Stimulated activated CD4-positive, alpha-beta T cell treated with anti-CD3 and anti-CD28 coated beads, Interleukin-15, amount 100 ng/mL, for 1 hour (primary cell): ENCODE measurements at places on chromosomes 5 and 9.

DNA sequence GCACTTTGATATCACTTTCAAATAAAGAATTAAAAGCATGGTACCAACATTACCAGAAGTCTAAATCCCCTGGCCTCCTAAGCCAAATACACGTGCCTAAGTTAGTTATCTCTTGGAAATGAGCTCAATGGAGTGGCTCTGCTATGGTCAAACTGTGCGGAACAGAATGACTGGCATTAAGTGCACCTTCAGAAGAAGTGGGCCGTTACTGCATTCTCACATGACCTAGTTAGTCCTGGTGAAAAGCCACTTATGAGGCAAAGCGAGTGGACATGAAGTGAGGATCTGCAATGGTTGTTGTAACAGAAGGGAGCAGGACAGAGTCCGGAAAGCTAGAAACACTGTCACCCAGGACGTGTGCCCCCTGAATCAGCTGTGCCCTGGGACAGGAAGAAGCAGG lies 633.1 kb downstream of the IRX1 start:
- DNase-seq: no peak

GRCh38 chr5:77952636-77953212 lies 176.6 kb upstream of the TBCA start:
- no peak for DNase-seq

GRCh38 chr9:81607593-81608288 lies 81.6 kb downstream of the TLE1 start:
- DNase-seq: no peak

GRCh38 chr9:12274577-12274976 lies 418.6 kb upstream of the TYRP1 start:
- DNase-seq: no peak

GRCh38 chr9:24614070-24614469 lies 68.4 kb upstream of the IZUMO3 start:
- DNase-seq: no peak

DNA sequence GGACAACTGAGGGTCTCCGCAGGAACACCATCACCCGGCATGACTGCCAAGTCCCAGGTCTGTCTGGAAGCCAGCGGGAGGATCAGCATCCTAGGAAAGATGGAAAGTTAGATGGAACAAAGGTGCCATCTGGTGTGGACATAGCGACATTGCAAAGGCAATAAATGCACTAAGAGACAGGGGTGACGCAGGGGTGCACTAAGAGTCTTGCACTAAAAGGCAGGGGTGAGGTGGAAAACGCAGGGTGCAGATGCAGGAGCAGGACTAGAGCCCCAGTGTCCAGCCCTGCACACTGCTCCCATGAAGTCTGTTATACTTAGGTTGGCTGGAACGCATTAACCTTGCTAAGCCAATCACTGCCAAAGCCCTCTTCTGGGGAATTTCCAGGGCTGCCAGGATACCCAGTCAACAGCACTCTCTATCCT lies 15.5 kb downstream of the ATOX1 start:
- no peak for DNase-seq

- DNase-seq: no peak
Observed at GRCh38 chr5:149036168-149036567, 26.7 kb downstream of the SH3TC2 start.

GRCh38 chr5:147804334-147804733 lies 21.8 kb upstream of the JAKMIP2 start:
- no peak for DNase-seq

DNA sequence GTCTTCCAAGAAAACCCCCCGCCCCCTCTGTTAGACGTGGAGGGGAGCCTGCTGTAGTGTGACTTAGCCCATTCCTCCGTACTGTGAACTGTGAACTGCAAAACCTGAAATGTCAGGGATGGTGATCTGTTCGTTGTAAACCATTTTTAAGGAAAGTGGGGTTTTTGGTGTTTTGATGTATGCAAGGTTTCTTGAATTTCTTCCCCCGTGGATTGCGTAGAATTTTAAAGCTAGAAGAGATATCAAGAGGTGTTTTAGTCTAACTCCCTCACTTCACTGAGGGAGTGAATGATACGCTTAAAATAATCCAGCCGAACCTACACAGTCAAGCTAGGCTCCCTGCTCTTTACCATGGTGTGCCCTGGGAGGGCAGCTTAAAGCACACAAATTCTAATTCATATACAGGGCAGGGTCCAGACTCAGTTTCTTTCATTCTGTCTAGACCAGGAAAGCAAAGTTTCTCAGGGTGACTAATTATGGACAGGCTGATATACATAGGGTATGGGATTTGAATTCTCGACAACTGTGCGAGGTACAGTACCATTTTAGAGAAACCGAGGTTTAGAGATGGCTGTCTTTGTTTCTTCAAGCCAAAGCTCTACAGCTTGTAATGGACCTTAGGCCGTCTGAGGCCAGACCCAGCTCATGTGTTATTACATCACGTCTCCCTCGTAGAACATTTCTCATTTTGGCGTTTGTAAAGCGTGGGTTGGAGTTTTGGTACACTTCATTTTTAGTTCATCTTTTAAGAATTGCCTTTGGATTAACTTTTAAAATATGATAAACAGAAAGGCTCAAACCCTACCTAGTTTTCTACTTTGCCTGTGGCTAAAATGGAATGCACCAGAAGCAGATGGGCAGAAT lies 2.7 kb downstream of the PTGER4 start:
- no peak for DNase-seq

- no peak for DNase-seq
Observed at GRCh38 chr9:107024193-107024592, 161.2 kb downstream of the ZNF462 start.

- DNase-seq: no peak
Observed at GRCh38 chr9:126221480-126221879, 105.1 kb upstream of the MVB12B start.

GRCh38 chr5:2008851-2009629 lies 126.3 kb upstream of the IRX4 start:
- no peak for DNase-seq

- no peak for DNase-seq
Observed at GRCh38 chr5:91240175-91240574, 142.9 kb downstream of the ARRDC3 start.
